ENCODE measurements at places on chromosomes 16 and 17.

- no peak for DNase-seq
Observed at GRCh38 chr17:8706431-8706830, 38.2 kb downstream of the CCDC42 start.

DNA sequence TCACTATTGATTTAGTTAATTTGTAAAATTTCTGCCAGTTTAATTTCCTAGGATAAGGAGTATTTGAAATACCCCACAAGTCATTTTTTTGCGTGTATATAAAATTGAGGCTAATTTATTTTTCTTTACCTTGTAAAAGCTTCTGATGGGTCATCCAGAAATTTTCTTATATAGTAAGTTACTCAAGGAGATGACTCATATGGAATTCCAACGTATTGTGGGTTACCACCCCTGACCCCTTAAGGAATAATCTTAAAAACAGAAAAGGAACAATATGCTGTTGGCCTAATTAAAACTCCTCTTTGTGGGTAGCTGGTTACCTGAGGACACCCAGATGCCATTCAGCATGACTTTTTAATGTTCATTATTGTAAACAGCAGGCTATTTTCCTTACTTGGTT is 13.6 kb downstream of the HEATR6 start:
- no peak for DNase-seq

DNA sequence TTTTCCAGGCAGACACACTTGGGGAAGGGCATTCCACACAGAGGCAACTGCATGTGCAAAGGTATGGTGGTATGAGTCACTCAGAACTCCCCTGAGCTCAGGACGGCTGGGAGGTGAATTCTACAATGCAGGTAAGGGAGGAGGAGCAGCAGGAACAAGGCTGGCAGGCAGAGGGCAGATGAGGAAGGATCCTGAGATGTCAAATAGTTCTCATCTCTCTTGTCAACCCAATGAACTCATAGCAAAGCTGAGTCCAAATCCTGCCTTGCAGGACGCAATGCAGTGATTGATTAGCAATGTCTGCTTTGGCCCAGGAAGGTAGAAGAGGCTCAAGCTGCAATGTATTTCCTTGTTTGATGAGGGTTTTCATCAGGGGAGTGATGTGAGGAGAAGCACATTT is 243.5 kb downstream of the XYLT1 start:
- DNase-seq, result no peak

GRCh38 chr16:2383501-2383900 is 43.0 kb upstream of the ABCA3 start:
- DNase-seq, result no peak

DNA sequence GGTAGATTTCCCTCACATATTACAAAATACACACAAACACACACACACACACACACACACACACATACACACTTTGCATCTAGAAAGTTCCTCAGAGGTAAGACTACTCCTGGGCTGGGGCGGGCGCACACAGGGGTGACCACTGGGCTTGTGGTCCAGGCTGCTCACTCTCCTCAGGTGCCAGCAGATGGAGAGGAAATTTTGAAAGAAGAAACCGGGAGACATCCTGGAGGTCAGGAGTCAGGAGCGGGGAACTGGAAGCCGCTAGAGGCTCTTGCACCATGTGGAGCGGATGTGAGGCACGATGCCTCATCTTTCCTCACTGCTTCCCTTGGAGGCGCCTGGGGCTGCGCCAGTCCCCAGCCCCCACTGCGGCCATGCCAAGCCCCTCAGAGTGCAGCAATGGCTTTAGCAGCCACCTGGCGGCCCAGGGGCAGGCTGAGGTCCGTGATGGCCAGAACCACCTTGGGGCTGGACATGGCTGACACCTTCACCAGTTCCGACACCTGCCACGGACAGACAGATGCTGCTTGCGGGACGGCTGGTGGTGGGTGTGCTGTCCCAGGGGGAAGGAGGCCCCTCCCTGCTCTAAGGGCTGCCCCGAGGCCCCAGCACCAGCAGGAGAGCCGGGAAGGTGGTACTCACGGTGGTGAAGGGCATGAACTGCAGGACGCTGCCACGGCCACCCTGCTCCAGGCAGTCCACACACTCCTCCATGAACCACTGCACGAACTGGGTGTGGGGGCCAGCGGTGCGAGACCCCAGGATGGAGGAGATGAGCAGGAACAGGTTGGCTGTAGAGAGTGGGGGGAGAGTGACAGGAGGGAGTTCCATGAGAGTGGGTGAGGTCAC is 4.1 kb downstream of the CSF3 start:
- no peak for DNase-seq

DNA sequence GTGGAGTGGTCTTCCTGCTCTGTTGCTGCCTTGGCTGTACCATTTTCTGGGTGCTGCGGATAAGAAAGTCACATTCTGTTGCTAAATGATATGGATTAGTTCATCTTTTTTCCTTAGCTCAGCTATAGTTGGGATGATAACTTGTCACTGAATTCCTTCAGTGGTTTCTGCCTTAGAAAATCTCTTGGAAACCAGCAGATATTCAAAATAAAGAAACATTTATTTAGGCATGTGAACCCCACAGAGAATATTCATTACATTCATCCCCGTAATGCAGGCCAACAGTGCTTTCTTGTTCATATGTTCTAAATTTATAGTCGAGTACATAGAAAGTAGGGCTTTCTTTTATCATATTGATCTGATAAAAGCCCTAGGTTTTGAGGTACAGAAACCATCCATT is 151.3 kb downstream of the CYB561 start:
- no peak for DNase-seq

GRCh38 chr17:29948448-29949215 is 7.2 kb downstream of the EFCAB5 start:
- DNase-seq, result no peak

DNA sequence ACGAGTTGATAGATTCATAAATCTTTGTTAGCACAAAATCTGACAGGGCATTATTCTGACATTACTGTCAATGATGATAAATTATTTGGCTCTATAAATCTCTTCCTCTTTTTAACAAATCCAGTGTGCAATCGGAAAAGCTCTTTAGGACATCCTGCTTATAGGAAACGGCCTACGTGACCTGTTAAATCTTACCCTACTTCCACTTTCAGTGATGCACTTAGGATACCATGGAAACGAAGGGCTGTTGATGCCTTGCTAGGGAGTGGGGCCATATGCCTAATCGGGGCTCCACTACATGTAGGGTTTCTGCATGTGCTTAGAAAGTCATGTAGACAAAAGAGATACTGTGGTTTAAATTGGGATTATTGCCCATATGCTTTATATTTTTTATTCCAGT is 27.2 kb downstream of the ZNF594 start:
- no peak for DNase-seq

DNA sequence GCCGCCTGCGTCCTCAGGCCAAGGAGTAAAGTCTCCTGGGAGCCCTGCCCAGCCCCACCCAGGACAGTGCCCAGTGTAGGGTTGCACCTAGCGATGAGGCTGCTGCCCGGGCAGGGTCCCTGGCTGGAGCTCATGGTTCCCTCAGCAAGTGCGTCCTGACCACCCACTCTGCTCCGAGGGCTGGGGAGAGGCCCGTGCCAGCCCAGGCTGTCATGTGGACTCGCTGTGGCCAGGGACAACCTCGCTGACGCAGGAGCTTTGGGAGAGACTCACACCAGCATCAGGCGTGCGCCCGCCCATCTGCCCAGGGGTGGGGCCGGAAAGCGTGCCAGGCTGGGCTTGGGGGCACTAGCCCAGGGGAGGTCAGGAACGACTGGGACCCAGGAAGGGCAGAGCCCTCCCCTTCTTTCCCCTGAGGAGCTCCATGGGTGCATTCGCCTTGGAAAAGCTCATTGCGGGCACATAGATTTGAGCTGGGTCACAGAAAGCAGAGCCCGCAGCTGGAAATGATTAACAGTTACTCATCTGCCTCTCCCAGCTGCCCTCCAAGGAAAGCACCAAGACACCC is 19.7 kb downstream of the DPEP1 start:
- DNase-seq, result peak; percentile 92

GRCh38 chr17:38429476-38430100 is 1.3 kb downstream of the ARHGAP23 start:
- DNase-seq, result no peak

GRCh38 chr16:7550096-7550495 is 217.5 kb downstream of the RBFOX1 start:
- no peak for DNase-seq

DNA sequence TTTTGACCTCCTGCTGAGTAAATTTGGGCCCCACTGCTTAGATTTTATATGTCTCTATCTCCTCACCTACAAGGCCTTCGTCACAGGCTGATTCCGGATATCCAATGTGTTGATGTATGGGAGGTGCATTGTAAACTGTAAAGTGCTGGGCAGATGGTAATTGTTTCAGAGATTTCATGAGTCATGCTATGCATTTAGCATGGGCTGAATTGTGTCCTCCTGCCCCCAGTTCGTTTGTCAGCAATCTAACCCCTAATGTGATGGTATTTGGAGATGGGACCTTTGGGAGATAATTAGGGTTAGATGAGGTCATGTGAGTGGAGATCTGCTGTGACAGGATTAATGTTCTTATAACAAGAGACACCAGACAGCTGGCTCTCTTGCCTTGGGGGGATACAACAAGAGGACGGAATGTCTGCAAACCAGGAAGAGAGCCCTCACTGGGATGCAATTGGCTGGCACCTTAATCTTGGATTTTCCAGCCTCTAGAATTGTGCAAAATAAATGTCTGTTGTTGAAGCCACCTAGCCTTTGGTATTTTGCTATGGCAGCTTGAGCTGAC is 101.8 kb upstream of the NLRP1 start:
- no peak for DNase-seq

- no peak for DNase-seq
Observed at GRCh38 chr17:74779501-74779900, 3.4 kb upstream of the NAT9 start.

GRCh38 chr17:45414990-45415881 is 17.4 kb downstream of the ARHGAP27 start:
- no peak for DNase-seq
